ENCODE measurements at places on chromosomes 2 and 18.

DNA sequence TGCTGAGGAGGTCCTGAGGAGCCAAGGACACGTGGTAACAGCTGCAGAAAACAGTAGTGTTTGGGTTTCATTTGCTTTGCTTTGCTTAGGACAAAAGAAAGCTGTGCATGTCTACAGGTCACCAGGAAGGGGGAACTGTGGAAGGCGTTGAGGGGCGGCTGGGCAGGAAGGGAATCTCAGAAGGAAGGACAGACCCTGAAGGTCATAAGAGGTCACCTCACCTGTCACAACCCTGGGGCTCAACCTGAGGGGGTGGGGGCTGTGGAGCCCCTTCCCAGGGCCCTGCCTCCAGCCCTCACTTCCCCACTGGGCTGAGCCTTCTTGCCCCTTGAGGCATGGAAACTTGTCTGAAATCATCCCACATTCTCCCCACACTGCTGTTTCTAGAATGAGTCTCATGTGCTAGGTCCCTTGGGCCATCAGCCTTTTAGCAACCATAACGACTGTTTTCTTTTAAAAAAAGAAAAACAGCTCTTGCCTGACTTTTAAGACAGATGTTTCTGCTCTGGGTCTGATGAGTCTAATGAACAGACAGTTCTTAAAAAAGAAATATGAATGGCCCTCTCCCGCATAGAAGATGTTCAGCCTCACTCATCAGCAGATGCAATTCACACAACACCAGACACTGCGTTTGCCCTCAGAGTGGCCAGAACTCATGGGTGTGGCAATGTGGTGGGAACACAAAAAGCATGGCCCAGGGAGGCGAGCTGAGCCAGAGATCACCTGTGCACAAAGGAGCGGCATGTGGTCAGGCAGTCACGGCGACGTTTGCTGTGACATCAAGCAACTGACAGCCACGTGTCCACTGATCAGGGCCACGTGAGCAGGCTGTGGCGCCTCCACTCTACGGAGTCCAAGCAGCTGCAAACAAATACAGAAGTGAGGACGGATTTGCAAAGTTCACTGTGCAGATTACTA is 84.0 kb downstream of the SEPTIN10 start:
- no peak for DNase-seq

DNA sequence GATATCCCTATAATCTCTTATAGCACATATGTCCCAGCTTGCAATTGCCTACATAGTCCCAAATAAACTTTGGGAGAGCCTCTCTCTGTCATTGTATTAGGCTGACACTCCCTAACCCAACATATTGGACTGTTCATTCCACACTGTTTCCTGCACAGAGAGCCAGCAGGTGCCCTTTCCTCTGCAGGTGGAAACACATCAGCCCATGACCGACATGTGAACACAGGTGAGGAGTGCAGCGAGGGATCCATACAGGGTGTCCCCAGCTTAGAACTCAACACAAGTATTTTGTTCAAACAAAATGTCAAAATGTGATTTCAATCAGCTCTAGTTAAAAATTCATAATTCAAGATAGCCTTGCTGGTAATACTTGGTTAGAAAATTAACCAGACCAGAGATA is 49.9 kb upstream of the TPO start:
- DNase-seq = no peak

- no peak for DNase-seq
These were observed 36.8 kb downstream of the PARD6G start for GRCh38 chr18:80210312-80211083.

GRCh38 chr2:94982156-94982555 is 43.4 kb upstream of the MAL start:
- no peak for DNase-seq

GRCh38 chr2:83112858-83113257 is 1346.2 kb downstream of the SUCLG1 start:
- no peak for DNase-seq

DNA sequence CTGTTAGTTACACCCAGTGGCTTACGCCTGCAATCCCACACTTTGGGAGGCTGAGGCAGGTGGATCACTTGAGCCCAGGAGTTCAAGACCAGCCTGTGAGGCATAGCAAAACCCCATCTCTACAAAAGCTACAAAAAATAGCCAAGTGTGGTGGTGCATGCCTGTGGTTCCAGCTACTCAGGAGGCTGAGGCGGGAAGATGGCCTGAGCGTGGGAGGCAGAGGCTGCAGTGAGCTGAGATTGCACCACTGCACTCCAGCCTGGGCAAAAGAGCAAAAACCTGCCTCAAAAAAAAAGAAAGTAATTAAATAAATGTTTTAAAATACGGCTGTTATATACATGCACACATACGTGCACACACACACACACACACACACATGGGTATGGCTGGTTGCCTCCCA is 194.8 kb downstream of the HDAC4 start:
- DNase-seq = no peak

DNA sequence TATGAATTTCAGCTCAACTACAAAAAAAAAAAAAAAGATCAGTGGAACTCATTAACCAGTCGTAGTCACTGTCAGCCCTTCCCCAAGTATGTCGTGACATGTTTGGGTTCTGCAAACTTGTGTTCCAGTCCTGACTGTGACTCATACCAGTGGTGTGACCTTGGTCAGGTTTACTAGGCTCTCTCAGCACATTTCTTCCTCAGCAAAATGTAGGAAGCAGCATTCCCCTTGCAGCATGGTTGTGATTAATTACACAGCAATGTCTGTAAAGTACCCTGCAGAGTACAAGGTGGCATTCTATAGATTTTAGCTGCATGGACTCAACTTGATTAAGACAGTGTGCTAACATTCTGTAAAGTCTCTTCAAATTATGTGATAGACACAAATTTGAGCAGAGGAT is 156.9 kb downstream of the LAMA1 start:
- DNase-seq = no peak

DNA sequence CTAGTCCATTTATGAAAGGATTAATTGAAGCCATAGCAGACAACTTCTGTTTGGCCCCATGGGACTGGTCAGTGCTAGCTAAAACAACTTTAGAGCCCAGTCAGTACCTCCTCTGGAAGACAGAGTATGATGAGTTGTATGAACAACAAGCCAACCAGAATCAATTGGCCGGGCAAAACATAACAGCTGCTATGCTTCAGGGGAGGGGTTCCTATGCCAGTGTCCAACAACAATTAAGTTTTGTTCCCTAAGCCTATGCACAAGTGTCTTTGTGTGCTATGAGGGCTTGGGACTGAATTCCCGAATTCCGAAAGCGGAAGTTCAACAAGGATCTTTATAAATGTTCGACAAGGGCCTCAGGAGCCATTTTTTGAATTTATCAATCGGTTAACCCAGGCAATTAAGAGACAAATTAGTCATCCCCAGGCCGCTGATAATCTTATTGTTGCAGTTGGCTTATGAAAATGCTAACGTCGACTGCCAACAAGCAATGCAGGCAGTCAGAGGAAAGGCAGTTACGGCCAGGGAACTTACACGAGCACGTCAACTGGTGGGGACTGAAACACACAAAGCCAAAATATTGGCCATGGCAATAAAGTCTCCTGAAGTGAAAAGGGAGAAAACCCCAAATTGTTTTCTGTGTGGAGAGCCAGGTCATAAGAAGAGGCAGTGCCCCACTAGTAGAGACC is 57.9 kb downstream of the ZNF638 start:
- DNase-seq = no peak

DNA sequence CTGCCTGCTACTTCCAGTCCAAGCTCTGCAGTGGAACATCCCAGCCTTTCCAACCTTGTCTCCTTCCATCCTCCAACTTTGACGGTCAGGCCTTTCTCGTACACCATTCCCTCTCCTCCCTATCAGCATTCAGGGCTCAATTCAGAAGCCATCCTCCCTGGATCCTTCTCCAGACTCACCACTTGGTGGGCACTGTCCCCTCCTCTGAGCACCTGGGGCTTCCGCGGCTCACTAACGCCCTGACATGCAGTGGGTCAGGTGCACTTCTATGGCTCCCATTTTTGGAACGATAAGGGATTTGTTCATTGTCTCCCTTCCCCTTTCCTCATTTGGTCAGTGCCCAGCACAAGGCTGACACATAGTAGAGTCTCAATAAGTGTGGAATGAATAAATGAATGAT is 56.7 kb downstream of the TNS1 start:
- DNase-seq = no peak

All from CD4-positive, alpha-beta T cell treated with Interleukin-1 beta for 1 hour (primary cell).